Left hindlimb (tissue), 1 donor: ENCODE measurements at places on chromosomes 16 and 17.

- DNase-seq = no peak
Measured at GRCh38 chr17:73465130-73465952, 153.5 kb upstream of the CDC42EP4 start.

DNA sequence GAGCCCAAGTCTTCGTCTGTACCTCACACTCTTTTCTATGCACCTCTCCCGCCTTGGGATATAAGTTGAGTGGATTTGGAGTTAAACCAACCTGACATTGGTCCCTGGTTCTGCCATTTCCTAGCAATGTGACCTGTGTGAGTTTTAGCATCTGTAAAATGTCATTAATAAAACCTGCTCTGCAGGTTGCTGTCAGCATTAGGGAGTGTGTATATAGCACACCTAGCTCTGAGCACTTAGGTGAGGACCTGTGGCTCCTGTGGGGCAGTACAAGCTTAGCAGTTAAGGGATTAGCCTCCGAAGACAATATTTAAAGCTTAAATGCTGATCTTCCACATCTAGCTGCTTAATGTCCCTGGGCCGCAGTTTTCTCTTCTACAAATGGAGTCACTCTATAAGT lies 248.0 kb downstream of the TMEM114 start:
- no peak for DNase-seq

- DNase-seq = no peak
Measured at GRCh38 chr16:57024894-57025680, 35.7 kb downstream of the NLRC5 start.

- no peak for DNase-seq
Measured at GRCh38 chr17:76816590-76817135, 51.5 kb upstream of the MGAT5B start.

DNA sequence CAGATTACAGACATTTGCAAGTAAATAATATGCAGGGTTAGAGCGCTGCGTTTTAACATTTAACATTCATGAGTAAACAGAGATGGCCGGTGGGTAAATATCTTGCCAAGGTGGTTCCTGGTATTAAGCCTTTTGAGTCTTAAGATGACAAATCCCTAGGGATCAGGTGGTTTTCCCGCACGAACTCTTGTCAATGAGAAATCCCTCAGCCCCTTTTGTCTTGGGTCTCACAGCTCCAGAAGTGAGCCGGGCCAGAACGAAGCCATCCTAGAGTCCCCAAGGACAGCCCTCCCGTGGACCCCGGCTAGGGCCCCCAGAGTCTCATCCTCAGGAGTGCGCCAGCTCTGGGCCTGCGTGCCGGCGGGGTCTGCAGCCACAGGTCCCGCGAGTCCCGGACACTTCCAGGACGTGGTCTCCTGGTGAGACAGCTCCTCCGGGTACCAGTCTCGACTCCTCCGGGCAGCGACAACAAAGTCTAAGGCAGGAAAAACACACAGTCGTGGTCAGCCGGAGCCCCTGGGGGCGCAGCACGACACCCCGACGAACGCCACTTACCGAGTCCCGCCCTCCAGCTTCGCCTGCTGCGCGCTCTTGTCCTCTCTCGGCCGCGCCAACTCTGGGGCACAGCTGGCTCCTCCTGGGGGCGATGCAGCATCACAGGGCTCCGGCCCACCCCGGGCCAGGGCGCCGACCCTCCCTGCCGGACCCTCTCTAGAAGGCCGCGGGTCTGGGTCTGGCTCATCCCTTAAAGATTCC lies 13.3 kb downstream of the MIS12 start:
- peak; percentile 47 for DNase-seq

DNA sequence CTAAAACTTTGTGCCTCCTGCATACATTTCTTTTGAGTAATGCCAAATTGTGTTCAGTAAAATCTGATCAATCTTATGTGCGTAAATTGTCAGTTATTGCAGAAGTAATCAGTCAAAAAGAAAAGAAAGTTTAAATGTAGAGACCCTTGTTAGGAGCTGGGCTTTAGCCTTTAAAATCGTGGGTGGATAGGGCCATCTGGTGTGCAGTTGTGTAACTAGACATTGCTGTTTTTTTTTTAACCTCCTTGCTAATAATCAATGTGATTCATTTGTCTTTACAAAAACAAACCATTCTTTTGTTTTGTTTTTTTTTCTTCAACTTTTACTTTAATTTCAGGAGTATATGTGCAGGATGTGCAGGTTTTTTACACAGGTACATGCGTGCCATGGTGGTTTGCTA lies 5.3 kb upstream of the WWOX start:
- DNase-seq = no peak

DNA sequence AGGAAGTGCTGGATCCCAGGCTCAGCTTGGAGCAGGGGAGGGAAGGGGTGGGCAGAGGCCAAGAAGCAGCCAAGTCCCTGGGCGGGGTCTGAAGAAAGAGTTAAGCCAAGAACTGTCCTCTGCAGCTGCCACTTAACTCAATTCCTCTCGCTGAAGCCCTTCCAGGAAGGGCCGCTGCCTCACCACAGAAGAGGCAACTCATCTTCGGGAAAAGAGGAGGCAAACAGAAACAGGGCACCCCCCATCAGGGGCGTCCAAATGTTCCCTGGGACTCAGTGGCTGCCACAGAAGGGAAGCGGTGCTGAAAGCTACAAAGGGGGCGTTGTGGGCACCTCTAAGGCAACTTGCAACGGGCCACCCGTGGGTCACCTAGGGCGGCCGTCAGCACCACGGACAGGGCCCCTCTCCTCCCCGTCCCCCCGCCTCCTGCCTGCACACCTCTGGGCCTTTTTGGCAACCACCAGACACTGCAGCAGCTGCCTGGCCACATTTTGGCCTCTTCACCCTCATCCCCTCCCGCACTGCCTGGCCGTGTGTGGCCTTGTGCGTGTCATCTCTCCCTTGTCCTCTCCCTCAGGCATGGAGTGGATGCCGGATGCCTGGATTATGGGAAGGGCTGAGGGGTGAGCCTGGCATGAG lies 2.5 kb downstream of the TLCD3B start:
- DNase-seq = no peak

- no peak for DNase-seq
Measured at GRCh38 chr17:78706271-78706915, 75.7 kb downstream of the CYTH1 start.

- DNase-seq = no peak
Measured at GRCh38 chr16:83743720-83744119, 64.1 kb upstream of the HSBP1 start.

DNA sequence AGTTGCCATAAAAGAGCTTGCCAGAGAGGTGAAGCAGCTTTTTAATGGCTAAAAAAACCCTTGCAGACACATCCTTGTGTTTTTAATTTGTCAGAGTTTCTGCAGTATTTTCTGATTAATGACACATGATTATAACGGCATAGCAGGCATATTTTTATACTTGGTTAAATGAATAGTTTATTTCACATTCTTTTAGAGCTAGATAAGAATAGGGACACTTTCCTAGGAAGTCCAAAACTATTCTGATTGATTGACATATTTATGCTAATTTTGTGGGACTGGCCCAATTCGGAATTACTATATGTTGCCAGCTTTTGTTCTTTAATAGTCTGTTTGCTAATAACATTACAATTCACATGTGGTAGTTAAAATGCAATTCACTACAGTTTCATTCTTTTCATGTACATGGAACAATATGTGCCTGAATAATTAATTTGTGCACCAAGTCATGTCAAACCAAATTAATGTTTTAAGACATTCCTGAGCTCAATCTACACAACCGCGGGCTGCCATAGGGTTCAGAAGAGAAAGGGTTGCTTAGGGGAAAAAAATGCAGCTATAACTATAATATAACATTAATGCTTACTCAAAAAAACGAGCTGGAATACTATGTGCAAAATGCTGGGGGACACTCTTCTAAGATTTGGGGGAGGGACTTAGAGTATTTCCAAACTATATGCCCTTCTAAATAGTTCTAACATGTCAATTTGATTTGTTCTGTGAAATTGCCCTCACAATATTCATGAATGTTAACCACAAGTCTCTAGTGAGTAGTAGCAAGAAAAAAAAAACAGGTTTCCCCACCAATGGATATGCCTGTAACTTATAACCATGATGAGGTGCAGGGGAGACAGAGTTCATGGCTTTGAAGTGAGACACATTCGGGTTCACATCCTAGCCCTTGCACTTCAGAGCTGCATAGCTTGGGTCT lies 305.4 kb downstream of the CEP112 start:
- DNase-seq = no peak

DNA sequence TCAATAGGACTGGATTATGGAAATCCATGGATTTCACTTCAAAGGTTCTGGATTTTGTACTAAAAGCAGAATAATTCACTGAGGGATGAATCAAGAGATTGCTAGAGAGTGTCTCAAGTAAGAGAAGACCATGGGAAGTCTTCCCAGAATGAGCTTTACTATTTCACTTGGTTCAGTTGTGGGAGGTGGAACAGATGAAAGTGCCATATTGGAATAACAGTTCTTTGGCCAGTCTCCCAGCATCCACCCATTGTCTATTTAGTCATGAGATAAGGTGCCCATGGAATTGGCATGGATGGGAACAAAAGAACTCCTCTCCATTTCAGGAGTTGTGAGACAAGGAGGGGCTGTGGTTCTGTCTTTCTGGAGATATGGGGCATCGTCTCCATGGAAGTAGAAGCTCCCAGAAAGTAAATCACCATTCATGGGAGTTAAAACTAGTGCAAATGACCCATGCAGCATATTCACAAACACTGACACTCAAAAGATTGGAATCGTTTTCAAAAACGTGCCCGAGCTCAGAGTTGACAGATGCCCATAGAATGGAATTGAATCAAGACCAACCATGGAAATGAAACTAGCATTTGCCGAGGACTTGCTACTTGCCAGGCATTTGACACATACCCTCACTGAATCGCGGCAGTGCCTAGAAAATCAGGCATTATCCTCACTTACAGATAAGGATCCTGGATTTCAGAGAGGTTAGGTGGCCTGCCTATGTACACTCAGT lies 36.2 kb upstream of the CLEC3A start:
- DNase-seq = no peak

GRCh38 chr16:85847681-85848601 lies 48.4 kb downstream of the COX4I1 start:
- no peak for DNase-seq

DNA sequence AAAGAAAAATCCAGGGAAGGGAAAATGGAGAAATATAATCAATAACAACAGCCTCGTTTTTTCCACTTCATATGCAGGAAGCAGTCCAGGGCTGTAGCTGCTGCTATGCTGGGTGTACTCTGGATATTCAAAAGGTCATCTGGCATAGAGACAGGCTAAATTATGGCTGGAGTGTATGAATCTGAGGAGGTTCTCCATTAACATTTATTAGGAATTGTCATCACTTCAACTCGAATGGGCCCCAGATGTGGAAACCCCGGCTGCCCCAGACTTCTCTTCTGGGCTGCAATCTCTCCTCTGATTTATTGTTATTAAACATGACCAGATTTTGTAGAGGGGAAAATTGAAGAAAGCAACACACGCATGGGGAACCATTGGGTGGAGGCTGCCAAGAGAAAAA lies 33.5 kb upstream of the SKAP1 start:
- DNase-seq = no peak

DNA sequence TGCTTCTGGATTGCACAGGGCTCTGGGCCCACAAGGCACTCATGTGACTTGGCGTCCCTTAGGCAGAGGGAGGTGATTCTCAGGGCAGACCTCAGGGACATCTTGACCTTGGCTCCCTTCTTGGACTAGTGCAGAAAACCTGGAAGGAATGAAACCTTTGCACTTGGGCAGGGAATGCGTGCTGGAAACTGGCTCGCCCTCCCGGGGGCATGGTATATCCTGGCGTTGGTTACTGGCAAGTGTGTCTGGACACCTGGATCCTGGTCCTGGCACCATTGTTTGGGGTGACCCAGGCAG lies 63.5 kb upstream of the LGALS9 start:
- no peak for DNase-seq
